RPMI7951 (cell line): ENCODE measurements at places on chromosomes 7 and 10. TPM values are rescaled to one million over a fixed set of nuclear protein-coding genes. Genes with fewer than 3 reads are reported as not detected.

- DNase-seq: no peak
These were observed 127.3 kb upstream of the PCBD1 start for GRCh38 chr10:71015674-71016073.

The HEPACAM2 gene
- total RNA-seq: not detected in 2 replicates

The NPFFR1 gene
- total RNA-seq: not detected in 2 replicates

The ELOVL3 gene
- 0.36 and 0.49 TPM in 2 replicates for total RNA-seq

The EPHA1 gene
- not detected in 2 replicates for total RNA-seq

GRCh38 chr10:77889277-77889903, 37.2 kb downstream of the DLG5 start:
- DNase-seq: no peak

GRCh38 chr10:4004144-4004543, 219.1 kb upstream of the KLF6 start:
- DNase-seq: peak; percentile 49

DNA sequence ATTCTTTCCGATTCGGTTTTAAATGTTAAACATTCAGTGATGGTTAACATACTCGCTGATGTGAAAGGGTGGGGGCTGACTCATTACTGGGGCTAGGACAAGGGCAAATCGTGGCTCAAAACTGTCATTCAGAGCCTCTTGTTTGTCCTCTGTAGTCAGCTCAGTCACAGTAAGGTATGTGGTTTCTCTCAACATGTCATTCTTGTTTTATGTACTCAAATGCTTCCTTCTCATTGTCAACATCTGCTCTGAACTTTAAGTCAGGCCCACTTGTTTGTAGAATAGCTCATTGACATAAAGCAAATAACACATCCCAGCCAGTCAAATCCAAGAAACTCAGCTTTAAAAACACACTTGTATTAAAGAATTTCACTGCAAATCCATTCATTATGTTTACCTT, 7.3 kb downstream of the SLC16A9 start:
- no peak for DNase-seq

The SYPL1 gene
- 63.7 and 80.3 TPM in 2 replicates for total RNA-seq

DNA sequence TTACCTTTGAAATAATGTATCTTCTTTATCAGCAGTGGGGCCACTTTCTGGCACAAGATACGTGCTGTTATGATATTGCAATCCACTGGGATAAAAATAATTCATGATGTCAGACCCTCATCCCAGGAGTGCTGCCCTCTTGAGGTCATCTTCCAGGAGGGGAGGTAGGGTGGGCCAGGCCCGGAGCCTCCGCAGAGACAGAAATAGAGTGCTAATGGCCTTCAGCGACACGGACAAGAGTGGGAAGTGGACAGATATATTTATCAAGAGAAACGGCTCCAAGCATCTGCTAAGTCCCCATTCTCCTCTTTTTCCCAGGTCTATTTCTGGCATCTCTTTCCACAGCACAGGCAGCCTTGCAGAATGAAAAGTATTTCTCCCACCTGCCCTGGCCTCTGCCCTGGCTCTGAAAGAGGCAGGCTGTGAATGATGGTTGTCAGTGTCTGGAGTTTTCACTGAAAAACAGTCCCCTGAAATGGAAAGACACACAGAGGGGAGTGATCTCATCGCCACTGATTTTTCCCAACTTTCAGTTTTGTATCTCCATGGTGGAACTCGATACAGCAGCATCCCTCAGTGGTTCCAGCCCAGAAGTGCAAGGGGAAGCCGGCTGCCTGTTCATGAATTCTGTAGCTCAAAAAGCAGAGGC, 251.7 kb upstream of the MYO3A start:
- peak; percentile 59 for DNase-seq

DNA sequence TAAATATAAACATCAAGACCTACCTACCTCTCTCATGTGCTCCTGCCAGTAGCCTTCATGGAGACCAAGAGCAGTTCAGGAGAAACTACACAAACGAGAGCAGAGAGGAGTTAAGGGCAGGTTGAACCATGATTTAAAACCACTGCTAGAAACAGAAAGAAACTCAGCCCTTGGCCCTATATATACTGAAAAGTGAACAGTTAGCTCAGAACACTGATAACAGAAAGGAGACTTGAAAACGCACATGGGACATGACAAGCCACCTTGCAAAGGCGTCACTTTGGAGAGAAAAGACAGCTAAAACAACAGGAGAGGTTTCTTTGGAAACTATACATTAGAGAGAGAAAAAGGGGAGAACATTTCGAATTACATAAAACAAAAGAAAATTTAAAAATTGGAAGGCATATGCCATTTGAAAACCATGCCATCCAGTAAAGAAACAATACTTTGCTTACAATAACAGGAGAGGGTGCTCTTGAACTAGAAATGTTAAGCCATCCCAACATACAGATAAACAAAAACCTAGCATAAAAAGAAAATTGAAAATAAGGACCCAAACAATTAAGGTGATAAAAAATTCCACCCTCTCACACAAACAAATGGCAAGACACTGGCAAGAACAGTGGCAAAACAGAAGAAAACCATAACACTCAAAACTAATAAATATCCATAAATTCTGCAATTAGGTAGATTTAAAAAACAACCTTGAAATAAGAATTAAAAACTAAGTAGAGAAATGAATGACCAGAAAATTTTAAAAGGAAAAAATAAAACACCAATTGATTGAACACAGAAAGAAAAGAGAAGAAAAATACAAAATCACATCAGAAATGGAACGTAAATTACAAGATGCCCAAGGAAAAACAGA, 232.7 kb downstream of the IMMP2L start:
- no peak for DNase-seq
